ENCODE measurements at places on chromosomes 12 and 14.

- no peak for DNase-seq
Measured at GRCh38 chr12:72338437-72338836, 66.3 kb downstream of the TRHDE start.

GRCh38 chr12:106085213-106085612 is 53.5 kb downstream of the NUAK1 start:
- no peak for DNase-seq

GRCh38 chr14:33908540-33909223 is 42.2 kb downstream of the EGLN3 start:
- DNase-seq, result no peak

DNA sequence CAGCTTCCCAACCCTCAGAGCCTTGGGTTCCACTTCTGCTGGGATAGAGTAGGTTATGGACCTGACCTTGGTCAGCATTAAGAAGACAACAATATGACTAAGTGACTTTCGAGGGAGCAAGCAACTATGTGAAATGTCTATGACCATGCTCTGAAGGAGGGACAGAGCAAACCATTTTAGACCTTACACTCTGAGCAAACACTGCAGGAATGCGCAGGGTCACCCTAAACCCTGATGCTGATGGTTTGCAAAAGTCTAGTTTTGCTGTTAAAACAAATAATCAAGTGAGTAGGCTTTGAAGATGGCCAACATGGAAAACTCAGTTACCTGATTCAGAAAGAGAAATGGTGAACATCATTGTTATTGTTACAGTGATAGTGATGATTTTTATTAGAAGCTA is 8.7 kb downstream of the ZCCHC8 start:
- no peak for DNase-seq

- DNase-seq, result no peak
Measured at GRCh38 chr12:127245437-127245836, 1021.5 kb upstream of the TMEM132C start.

GRCh38 chr12:47236109-47236714 is 156.5 kb upstream of the AMIGO2 start:
- DNase-seq, result no peak

- peak; percentile 98 for DNase-seq
Measured at GRCh38 chr12:98439981-98440581, 75.3 kb upstream of the TMPO start.

DNA sequence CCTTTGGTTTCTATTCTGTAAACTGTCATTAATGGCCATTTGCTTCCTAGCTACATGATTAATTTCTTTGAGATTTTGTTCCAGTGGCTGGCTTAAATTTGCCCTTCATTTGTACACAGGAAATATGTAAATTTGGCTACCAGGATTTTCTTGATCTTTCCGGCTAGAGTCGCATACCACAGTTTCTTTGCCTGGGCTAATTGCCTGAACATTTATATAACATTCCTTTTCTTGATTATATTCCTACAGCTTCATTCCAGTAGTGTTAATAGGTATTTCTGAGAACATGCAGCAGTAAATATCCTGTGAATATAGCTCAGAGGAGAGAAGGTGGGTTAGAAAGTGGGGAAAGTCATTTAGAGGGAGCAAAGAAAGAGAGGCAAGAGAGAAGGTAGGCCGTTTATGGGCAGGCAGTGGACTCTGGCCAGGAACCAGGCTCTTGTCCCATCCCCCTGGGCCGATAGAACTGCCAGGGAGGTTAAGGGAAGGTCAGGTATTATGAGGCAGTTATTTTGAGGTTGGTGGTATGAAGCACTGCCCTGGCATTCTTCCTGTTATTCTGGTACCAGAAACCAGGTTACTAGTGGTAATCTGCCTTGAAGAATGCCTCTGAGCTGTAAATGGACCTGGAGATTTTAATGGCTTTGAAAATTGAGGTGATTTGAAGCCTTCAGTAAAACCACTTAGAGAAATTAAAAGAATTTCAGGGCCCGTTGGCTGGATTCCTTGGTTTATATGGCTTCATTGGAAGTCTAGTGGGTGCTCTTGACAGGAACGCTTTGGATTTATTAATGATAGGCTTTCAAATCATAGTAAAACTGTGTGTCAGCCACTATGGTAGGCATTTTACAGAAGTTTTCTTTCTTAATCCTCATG is 4.4 kb downstream of the RNF10 start:
- peak; percentile 80 for DNase-seq

GRCh38 chr12:47715393-47715876 is 9.6 kb upstream of the RPAP3 start:
- DNase-seq, result peak; percentile 84

GRCh38 chr12:16096273-16096849 is 181.1 kb downstream of the SLC15A5 start:
- DNase-seq, result no peak
